Activated CD8-positive, alpha-beta memory T cell treated with anti-CD3 and anti-CD28 coated beads, Interleukin-2, amount 50 U/mL, for 4 hours (primary cell): ENCODE measurements at places on chromosomes 6 and 20.

GRCh38 chr6:101395345-101395744 lies 1.8 kb downstream of the GRIK2 start:
- no peak for DNase-seq

DNA sequence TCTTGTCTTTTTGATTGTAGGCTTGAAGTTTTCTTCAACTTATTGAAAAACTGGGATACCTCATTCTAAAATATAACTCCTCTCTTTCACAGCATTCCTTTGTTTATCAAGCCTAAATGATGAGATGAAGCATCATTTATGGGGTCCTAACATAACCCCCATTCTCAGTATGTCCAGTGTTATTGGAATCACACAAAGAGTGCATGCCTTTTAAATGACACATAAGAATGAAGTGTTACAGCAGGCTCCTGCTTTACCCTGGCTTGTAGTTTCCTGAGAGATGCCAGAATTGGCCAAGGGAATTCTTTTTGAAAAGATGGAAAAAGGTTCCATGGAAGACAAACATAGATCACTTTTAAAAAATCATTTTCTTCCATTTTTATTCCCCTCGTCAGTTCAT lies 502.4 kb downstream of the BCKDHB start:
- DNase-seq = no peak

DNA sequence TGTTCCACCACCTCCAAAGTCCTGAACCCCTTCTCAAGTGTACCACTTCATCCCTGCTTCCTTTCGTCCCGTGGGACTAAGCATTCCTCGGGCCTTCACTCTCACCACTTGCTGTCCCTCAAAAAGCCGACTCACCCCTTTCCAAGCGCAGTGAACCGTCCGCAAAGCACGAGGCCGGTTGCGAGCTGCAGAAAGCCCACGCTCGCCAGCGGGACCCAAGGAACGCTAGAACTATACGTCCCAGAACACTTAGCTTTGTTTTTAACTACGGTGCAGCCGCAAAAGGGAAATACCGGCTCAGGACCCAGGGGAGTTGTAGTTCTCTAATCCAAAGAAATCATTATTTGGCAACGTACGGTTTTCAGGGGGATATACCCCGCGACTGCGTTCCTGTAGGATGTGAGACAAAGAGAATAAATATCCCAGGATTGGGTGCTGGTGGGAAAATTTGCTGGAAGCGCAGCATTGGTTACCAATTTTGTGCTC lies 416 bp upstream of the POLR1H start:
- no peak for DNase-seq

DNA sequence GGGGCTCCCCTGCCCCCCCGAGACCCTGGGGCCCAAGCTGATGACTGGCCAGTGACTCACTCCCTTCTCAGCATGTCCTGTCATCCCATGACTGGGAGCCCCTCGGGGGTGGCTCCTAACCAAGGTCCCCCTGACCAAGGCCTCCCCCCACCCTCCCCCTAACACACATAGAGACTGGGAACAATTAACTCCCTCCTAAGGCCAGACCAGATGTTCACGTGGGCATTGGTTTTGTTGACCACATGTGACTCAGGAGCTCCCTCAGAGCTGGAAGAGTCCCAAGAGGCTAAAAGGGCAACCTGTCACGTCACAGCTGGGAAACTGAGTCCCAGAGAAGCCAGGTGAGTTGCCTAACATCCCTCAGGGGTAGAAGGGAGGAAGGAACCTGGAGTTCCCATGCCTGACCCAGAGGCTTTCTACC lies 10.6 kb upstream of the CCN5 start:
- DNase-seq = no peak

- DNase-seq = no peak
Measured at GRCh38 chr6:56958481-56958880, 3.6 kb downstream of the BEND6 start.

GRCh38 chr6:25928562-25929324 lies 1.7 kb downstream of the SLC17A2 start:
- DNase-seq = no peak

- DNase-seq = no peak
Measured at GRCh38 chr6:53154794-53155193, 6.2 kb upstream of the GCM1 start.

DNA sequence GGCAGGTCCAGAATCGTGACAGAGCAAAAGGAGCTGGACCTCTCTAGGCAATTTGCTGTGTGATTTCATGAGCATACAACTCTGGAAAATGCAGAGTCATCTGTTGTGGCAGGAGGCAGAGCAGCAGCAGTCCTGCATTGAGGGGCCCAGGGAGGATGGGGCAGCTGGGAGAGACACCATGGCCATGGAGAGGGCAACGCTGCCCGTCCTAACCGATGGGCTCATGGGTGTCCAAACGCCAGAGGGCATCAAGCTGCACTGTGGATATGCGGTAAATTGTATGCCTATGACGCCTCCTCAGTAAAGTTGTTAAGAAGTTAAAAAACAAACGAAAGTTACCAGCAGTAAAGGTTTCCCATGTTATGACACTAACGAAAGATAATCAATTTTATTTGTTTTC lies 42.2 kb upstream of the DACT2 start:
- DNase-seq = no peak

GRCh38 chr6:170101281-170102035 lies 189.4 kb downstream of the DLL1 start:
- no peak for DNase-seq

DNA sequence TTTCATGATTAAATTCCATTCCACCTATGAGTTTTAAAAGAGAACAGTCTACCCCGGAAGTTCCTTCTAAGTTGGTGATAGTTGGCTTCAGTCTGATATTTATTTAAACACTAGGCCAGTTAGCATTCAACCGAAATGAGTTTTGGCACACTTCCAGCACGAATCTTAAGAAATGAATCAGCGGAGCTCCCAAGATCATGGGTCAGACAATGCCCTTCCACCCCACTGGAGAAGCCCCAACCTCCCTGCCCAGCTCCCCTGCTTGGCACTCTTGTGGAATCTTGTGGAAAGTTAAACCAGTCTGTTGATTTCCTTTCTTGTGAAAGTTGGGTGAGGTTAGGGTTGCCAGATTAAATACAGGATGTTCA lies 64.3 kb downstream of the MKKS start:
- no peak for DNase-seq

DNA sequence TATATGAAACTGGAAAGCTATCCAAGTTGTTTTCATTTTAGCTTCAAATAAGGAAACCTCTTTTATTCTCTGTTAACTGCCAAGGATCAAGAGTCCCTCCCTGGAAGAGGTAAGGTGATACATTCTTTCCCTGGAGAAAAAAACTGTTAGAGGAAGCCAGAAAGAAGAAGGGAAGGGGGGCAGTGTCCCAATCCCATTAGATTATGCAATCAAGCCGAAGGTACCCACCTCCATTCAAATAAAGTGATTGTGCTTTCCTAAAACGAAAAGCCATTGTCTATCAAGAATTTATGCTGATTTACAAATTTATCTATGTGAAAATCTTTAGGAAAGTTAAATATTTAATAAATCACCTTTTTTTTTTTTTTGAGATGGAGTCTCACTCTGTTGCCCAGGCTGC lies 9.5 kb upstream of the UQCC1 start:
- DNase-seq = no peak

GRCh38 chr6:110877569-110877968 lies 3.0 kb downstream of the AMD1 start:
- DNase-seq = no peak

GRCh38 chr20:63519668-63520503 lies 679 bp upstream of the PPDPF start:
- DNase-seq = peak; percentile 69

DNA sequence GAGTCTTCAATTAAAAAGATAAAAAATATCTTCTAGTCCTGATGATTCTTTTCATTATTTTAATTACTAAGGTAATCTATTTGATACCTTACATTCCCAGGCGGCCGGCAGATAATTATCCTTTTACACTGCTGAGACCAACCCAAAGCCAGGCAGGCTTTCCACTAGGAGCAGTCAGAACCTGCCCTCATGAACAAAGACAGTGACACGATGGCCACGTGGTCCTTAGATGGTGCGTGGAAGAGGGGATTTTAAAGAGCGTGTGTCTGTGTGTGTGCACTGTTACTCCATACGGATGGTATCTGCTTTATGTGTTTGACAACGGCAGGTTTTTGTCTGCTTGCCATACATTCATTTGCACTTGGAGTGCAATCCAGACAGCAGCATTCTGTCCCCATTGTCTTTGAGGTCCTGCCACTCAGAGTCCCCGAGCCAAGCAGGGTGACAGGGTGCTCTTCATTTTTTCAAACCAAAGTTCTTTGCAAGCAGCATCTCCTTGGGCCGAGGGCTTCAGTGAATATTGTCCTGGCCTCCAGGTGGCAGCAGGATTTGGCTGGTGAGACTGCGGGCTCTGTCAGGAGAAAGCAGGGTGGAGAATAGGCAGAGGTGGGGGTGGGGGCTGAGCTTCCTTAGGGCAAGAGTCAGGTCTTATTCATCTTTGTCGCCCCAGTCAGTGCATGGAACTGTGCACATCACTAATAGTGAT lies 260.5 kb downstream of the NRN1 start:
- no peak for DNase-seq

- DNase-seq = no peak
Measured at GRCh38 chr6:42269553-42269952, 51.9 kb upstream of the MRPS10 start.

- no peak for DNase-seq
Measured at GRCh38 chr6:151440498-151440897, 11.4 kb downstream of the RMND1 start.

GRCh38 chr6:169452117-169452868 lies 198.6 kb upstream of the THBS2 start:
- DNase-seq = no peak

- no peak for DNase-seq
Measured at GRCh38 chr6:170173335-170173881, 117.5 kb downstream of the DLL1 start.

- DNase-seq = no peak
Measured at GRCh38 chr6:158848490-158848895, 29.3 kb upstream of the EZR start.

DNA sequence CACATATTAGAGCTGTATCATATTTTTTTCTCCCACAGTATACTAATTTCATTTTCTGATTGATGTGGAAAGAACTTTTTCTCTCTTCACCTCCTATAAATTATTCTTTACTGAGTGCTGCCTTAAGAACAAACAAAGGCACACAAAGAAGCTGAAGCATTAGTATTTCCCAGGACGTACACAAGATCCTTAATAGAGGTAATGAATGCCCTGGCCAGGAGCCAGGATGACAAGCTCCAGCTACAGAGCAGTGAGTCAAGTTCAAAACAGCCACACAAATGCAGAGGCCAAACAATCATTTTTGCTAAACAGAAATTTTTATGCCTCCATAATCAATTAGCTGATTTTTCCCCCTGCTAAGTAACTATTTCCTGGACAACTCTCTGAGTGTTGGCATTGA lies 639.6 kb downstream of the EPHA7 start:
- DNase-seq = no peak

DNA sequence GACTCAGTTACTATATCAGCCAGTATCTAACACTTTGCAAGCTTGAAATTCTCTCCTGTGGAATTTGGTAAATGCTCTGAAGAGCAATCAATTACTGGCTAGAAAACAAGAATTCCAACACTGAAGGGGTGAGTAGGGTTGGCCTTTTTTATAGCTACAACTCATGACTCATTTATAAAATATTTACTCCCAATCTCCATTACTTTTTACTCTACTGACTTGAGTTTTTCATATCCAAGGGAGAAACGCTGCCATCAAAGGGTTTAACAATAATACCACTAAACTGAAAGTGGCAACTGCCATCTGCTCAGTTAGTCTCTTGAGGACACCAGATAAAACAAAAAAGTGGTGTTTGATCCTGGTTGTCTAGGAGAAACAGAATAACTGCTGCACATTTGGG lies 203.1 kb downstream of the UBE3D start:
- DNase-seq = no peak

DNA sequence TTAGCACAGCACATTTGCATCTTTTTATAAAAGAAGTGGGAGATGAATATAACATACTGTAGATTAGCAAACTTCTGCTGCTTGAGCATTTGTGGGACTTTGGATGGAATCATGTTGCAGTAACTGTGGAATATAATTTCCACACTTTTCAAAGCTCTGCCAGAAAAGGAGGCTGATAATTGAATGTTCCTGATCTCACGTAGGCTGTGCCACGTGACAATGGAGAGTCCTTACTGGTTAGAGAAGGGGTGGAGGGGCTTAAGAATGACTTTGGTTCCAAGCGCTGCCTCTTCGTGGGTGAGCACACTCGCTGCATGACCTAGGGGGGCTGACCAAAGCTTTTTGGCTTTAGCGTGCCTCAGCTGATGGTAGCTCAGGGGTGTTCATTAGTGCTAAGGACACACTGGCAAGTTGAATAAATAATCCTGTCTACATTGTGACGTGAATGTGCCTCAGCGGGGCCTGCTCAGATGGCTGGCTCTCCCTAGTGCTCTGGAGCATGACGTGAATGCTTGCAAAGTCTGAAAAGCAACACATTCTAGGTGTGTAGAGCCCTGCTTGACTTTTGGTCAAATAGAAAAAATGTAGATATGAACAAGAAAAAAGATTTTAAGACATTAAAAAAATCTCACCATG lies 15.0 kb downstream of the WRNIP1 start:
- DNase-seq = no peak

GRCh38 chr6:37538107-37538506 lies 38.4 kb upstream of the CCDC167 start:
- no peak for DNase-seq

DNA sequence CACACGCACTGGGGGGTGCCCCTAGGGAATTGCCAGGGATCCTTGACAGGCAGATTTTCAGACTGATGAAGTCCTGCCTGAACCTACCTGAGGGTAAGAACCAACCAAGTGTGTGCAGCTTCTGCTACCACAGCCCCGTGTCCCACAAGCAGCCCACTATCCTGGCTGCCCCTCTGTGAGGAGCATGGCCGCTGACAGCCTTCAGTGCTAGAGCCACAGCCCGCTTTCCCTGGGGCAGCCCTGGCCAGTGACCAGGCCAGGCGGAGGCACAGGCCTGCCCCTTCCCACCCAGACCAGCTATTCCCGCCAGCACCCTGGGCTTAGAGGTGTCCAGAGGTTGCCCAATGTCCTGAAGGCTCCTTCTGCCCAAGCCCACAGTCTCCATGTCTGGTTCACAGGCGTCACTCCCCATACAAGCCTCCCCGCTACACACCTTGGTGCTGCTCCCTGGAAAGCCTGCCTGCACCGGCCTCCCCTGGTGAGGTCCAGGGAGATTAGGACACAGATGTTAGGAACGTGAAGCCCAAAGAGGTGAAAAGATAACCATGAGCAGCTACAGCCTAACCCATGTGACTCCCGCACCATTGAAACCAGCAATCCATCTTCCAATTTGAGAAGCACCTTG lies 207.0 kb downstream of the SYNDIG1 start:
- DNase-seq = no peak

GRCh38 chr20:21325296-21325695 lies 22.2 kb downstream of the XRN2 start:
- DNase-seq = no peak

GRCh38 chr6:147173675-147174308 lies 30.4 kb upstream of the STXBP5 start:
- DNase-seq = no peak

- no peak for DNase-seq
Measured at GRCh38 chr6:129195643-129196042, 312.7 kb downstream of the LAMA2 start.
